ENCODE measurements at places on chromosomes 11 and 22.

GRCh38 chr11:82976786-82977185 is 75.2 kb downstream of the DDIAS start:
- no peak for DNase-seq

DNA sequence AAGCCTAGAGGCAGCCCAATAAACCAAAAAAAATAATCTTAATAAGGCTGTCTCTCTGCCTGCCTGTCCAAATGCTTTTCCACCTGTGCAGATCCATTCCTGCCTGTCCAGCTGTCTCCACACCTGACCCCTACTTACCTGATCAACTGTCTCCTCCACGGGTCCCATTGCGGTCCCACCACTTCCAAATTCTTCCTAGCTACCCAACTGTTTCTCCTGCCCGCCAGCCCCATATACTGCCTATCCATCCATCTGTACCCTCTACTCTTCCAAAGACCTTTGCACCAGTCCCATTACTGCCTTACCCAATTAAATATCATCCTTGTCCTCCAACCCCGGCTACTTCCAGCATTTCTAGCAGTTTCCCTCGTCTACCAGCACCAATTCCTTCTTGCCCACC is 39.4 kb upstream of the ANGPTL5 start:
- DNase-seq, result no peak

DNA sequence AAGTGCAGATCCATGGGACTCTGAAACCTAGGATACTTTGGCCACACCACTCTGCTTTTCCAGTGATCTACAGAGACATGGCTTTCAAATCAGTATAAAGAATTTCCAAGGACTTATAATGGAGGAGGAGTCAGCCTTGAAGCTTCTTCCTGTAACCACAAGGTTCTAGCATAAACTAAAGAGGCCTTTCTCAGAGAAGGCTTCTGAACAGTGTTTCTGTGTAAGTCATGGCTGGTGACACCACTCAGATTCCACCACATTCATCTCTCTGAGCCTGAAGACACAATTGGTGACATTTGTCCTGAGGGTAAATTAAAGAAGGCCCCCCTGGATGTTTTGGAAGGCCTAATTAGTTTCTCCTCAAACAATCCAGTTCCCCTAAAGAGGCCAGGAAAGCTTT is 29.0 kb upstream of the ADORA2A start:
- no peak for DNase-seq

DNA sequence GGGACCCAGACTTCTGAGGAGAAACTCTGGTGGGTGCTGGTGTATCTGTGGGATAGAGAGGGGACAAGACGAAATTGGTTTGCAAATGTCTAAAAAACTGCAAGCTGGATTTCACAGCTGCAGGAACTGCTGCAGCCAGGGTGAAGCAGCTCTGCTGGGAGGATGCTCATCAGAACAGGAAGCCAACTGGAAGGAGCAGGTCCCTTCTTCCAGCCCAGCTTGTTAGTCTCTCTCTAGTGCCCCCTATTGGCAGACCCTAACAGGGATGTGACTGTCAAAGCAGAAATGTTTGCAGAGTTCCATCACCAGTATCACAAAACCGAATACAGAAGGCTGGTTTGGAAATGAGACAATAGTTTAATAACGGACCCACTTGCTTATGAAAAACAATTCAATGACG is 74.8 kb upstream of the SLC22A12 start:
- peak; percentile 6 for DNase-seq

GRCh38 chr11:12016246-12016645 is 7.8 kb upstream of the DKK3 start:
- DNase-seq, result no peak

- DNase-seq, result no peak
Observed at GRCh38 chr22:25120093-25120561, 79.5 kb upstream of the CRYBB3 start.

DNA sequence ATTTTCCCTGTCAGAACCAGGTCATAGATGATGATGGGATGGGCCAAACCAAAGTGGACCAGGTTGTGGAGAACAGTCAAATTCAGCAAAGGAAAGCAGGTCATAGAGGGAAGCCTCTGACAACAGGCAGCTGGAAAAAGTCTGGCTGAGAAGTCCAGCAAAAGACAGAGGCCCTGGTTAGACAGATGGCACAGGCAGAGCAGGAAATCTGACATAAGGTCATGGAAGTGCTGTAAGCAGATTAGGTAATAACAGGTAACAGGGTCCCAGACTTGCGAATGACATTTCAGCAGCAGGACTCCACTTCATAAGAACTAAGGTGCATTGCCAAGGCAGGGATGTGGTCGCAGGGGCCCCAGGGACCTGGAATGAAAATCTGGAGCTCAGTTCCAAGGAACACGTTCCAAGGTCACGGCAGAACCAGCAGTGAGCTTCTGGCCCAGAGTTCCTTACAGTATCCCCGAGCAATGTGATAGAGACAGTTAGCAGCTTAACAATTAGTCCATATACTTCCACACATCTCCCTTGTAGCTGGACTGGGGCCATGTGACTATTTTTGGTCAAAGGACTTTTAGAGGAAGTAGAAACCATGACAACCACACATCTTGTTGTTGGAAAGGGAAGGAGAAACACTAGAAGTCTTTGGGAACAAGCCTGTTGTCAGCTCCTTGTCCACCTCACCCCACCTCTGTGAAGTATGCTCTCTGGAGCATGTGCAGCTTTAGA is 75.4 kb downstream of the ME3 start:
- DNase-seq, result no peak

DNA sequence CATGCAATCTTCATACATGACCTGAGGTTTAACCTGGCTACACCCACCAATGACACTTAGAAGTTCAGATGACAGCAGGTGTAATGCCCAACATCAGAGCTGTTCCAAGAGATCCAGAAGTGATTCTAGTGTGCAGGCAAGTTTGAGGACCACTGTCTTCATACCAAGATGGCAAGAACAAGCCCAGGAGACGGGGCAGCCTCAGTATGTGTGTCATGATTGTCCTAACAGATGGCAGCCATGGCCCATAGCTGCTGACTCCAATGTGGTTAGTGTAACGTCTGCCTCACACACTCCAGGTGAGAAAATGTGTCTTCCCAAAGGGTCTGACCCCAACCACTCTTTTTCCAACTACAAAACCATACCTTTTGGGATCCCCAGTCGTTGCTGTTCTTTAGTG is 97.3 kb downstream of the ETS1 start:
- DNase-seq, result no peak

DNA sequence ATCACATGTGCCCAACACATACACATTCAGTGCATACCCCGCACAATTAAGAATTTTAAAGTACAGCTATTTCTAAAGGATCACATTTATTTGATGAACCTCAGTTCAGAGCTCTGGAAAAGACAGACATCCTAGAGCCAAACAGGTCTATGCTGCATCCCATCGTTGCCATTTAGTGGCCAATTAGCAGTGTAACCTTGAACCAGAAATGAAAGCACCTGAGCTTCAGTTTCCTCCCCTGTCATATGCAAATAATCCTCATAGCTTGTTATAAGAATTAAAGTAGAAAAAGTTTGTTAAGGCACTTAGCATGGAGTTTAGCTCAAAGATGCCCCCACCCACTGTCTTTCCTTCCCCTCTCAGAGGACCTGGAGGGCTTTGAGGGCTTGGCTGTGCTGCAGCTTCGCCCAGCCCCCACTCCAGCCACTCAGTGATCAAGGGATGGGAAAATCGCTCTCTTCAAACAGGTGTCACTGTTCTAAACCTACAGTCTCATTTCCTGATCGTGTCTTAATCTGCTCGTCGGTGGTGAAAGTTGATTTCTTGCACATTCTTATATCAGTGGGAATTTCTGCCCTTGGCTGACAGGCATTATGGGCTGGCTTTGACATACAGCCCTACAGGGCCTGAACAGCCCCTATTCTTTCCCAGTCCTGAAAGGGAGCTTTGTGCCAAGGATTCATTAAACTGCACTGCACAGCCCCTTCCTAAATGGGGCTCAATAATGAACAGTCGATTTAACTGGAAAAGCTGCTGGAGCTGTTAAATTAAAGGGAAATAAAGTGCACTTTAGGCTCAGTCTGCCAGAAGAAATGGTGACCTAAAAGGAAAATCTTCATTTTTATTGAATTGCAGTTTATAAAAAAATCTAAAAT is 23.3 kb upstream of the FAM181B start:
- no peak for DNase-seq

GRCh38 chr11:88327462-88328143 is 9.9 kb downstream of the CTSC start:
- no peak for DNase-seq

DNA sequence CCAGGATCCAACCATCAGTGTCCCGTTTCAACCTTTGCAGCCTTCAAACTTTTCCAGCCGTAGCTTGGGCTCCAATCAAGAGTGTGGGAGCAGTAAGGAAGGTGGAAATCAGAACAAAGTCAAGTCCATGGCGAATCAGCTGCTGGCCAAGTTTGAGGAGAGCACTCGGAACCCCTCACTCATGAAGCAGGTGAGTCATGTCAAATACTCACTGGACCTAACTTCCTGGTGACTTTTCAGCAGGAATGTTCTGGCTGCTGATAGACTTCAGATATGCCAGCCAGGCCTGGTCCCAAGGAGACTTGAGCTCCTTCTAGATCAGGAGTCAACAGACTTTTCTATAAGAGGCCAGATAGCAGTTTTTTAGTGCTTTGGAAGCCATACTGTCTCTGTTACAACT is 129.0 kb downstream of the MICAL2 start:
- DNase-seq, result no peak

GRCh38 chr11:111726301-111726713 is 39.9 kb downstream of the PPP2R1B start:
- no peak for DNase-seq

DNA sequence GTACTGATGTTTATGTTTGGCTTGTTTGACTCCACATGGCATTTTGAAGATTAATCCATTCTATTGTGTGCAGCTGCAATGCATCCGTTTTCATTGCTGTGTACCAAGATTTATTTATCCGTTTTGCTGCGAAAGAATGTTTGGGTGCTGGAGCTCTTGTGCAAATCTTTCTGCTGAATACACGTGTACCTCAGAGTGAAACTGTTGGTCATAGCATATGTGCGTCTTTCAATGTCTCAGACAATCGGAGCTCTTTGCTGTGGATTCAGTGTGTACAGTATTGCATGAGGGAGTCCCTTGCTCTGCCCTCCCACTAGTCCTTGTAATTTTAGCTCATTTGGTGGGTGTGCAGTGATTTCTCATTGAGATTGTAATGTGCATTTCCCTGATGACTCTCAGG is 545.4 kb downstream of the TBC1D22A start:
- no peak for DNase-seq

- DNase-seq, result no peak
Observed at GRCh38 chr11:13644997-13645687, 23.3 kb upstream of the FAR1 start.

GRCh38 chr11:15933886-15934625 is 422.3 kb downstream of the SOX6 start:
- no peak for DNase-seq

DNA sequence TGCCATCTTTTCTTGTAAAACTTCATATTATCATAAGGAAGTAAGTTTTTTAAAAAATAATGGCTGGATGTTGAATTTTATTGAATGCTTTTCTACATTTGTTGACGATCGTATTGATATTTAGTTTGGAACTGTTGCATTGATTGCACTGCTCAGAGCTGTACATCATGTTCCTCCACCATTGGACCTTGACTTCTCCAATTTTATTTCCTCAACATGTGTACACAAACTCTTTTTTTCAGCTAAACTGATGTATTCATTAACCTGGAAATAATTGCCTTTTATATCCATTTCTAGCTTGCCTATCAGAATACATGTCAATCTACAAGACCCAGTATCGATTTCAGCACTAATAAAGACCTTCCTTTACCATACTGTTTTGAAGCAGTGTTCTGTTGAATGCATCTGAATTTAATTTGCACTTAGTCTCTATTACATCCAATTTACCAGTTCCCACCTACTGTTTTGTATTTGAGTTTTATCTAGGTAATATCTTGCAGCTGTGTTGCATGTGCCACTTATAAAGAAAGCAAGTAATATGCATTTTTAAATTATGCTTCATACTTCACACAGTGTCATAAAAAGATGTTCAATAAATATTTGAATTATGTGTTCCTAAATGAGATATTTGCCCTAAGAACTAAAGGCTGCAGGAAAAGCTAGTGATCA is 5.5 kb downstream of the CEP57 start:
- no peak for DNase-seq

- peak; percentile 71 for DNase-seq
Observed at GRCh38 chr11:117907276-117908108, 21.7 kb downstream of the TMPRSS13 start.

DNA sequence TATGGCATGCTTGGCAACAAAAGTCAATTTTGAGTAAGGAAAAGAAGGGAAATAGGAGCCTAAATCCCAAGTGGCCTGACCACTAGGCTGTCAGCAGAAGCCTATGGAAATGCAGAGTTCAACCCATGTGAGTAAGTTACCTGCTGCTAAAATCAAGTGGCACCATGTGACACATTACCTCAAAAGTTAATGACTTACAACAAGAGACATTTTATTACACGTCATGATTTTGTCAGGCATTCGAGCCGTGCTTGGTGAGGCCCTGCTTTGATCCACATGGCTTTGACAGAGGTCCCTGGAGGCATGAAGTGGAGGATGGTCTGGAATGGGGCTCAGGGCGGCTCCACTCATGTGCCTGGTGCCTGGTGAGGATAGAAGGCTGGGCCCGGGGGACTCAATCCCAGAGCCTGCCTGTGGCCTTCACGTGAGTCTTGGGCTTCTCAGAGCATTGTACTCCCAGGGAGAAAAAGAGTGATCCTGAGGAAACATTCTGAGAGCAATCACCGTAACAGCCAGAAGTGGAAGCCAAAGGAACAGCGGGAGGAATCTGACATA is 339.1 kb upstream of the B3GAT1 start:
- DNase-seq, result no peak
